ENCODE measurements at places on chromosomes 6 and 20.
A peak's percentile ranks its signal among the peaks of the same experiment; 100 is the strongest.

GRCh38 chr6:147941143-147941542 lies 401.5 kb upstream of the SASH1 start:
- no peak for DNase-seq

DNA sequence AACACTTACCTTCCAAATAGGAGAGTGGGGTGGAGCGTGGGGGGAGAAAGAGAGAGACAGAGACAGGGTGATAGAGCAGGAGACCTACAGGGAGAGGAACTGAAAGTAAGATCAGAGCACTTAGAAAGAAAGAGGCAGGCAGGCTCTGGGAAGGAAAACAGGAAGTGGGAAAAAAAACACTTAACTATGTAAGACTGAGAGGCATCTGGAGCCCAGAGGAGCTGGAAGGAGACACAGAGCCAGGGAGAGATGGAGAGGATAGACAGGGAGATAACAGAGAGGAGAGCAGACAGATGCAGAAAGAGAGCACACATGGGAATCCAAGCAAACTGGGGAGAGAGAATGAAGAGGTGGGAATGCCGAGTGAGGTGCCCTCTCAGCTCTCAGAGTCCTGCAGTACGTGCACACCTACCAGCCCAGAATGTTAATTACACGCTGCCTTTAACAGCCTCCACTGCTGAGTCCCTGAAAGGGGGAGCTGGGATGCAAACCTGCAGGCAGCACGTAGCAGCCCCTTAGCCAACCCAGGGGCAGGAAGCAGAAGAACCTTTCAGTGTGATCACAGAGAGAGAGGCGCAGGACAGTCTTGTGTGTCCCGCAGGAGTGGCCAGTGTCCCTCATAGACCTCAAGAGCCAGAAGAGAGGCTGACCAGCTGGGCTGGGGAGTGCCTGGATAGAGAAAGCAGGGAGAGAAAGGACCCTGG lies 132.7 kb upstream of the LRFN2 start:
- DNase-seq, result no peak

- no peak for DNase-seq
These were observed 23.6 kb downstream of the IL17A start for GRCh38 chr6:52209770-52210169.

- no peak for DNase-seq
These were observed 130.0 kb downstream of the AGPAT4 start for GRCh38 chr6:161143663-161144430.

- DNase-seq, result no peak
These were observed 208.7 kb downstream of the PRL start for GRCh38 chr6:22087960-22088706.

DNA sequence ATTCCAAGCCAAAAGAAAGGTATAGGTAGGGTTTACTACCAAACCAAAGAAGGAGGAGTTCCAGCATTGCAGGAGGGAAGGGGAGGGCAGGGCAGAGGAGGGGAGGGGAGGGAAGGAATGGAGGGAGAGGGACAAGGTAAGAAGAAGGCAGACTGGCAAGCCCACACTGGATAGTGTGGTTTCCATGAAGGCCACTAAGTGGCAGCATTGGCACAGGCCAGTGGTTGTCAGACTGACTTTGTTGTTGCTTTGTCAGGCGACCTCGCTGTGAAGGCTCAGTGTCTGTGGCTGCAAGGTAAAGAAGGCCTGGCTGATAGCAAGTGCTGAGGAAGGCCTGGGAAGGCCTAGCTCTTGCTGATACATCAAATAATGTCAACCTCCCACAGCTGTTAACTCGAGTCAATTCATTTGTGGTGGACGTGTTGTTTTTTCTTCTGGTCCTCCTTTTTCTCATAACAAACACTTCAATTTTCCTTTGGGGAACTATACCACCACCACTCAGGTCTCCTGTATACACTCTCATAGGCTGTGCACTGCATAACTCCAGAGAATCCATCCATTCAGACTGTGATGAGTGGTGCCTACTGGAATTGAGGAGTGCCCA lies 7.7 kb upstream of the ZNF334 start:
- peak; percentile 23 for DNase-seq

GRCh38 chr20:48821261-48821920 lies 6.4 kb downstream of the PREX1 start:
- no peak for DNase-seq

GRCh38 chr6:20835315-20836010 lies 301.2 kb downstream of the CDKAL1 start:
- no peak for DNase-seq

DNA sequence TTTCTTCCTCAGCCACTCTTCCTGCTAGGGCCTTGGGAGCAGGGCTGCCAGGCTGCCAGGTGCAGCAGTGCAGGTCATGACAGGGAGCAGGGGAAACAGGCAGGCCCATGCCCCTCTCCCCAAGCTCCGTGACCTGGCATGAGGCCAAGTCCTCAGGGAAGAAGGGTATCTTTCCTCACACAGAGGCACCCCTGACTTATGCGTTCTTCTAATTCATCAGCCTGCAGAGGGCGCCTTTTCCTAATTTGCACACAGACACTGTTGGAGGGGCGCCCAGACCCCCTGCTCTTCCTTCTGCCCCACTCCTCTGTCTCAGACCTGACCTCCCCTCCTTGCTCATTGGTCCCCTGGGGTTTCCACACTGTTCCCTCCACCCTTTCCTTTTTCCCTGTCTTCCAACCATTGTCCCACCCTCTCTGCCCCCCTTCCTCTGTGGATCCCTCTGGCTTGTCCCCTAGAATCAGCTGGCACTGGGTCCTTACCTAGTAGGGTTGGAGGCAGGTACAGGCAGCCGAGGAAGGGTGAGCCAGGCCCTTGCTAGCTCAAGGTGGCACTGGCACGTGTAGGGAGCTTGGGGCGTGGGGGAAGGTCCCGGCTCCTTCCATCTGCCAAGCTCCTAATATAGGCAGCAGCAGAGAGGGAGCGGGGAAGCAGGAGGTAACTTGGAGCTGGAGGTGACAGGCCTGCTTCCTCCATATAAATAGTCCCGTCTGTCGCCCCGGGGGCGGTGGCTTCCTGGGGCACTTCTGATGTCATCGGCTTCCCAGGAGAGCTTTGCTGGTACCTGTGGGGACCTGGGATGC lies 154.9 kb upstream of the MLN start:
- no peak for DNase-seq

DNA sequence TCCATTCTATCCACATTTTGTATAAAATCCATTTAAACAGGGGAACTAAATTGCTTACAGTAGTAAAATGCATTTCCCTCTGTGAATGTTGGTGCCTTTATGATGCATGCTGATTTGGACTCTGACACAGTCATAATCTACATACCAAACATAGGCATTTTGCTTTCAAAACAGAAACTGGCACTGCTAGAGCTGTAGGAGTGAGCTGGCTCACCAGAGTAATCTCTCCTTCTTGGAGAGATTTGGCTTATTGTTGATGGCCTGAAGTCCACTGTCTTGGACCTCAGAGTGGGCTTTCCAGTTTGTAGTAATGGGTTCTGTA lies 363.2 kb upstream of the FLRT3 start:
- DNase-seq, result no peak

DNA sequence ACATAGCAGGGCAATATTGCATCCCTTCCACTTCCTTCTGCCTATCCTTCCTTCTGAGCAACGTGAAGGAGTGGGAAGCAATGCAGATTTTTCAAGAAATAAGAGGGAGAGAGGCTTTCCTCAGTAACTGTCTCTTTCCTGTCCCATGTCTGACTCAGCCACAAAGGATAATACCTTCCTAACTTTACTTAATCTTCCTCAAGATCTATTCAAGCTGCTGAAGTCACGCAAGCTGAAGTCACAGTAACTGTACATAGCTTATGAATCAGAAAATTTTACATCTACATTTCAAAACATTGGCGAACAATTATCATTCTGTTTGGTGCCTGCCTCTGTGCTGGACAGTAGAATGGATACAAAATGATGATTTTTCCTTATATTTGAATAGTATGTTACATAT lies 86.4 kb upstream of the POU3F2 start:
- no peak for DNase-seq

DNA sequence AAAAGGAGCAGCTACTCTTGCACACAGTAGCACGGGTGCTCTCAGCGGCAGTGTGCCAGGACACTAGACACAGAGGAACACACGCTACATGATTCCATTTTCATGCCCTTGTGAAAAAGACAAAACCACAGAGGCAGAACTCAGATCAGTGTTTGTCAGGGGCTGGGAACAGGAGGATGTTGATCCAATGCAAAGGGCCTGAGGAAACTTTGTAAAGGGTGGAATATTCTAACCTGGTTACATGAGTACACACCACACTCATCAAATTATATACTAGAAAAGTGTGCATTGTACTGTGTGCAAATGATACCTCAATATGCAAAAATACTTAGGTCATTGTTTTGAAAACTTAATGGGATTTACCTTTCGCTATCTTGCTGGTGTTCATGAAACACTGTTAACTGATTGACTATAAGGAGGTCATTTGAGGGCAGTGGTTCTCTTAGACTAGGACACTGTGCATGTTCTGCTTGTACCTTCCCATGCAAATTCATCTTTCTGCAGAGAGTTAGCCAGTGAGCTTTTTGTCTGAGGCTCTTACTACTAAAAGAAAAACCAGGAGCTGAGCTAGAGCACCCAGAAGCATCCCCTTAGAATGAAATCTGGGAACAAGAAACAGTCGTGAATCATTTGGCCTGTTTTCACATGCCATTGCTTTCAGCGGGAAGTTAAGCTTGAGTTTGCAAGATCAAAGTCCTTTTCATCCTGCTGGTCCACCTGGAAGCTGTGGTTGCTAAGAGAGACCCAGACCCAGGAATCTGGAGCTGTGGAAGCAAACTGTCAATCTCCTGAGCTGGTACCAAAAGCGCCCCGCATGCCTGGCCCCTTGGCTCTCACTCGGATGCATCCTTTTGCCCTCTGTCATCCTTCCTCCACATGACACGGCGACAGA lies 204.8 kb downstream of the TTLL2 start:
- no peak for DNase-seq

- no peak for DNase-seq
These were observed 97.2 kb downstream of the KIF16B start for GRCh38 chr20:16476032-16476431.

DNA sequence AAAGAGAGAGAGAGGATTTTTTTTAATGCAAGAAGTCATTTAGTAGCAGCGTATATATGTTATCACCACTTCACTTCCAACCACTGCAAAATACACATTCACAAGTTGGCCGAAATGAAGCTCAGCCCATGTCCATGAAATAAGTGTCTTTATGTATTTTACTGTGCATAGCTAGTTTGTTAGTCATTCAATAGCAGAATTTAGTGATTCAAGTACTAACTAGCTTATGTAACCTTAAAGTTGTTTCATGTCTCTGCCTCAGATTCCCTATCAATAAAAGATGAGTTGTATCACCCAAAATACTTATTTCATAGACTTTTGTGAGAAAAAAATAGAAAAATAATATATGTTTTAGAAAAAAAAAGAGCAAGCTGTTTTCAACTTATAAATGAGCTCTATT lies 153.7 kb upstream of the PRDM1 start:
- no peak for DNase-seq

- no peak for DNase-seq
These were observed 30.3 kb upstream of the POPDC3 start for GRCh38 chr6:105209950-105210706.

DNA sequence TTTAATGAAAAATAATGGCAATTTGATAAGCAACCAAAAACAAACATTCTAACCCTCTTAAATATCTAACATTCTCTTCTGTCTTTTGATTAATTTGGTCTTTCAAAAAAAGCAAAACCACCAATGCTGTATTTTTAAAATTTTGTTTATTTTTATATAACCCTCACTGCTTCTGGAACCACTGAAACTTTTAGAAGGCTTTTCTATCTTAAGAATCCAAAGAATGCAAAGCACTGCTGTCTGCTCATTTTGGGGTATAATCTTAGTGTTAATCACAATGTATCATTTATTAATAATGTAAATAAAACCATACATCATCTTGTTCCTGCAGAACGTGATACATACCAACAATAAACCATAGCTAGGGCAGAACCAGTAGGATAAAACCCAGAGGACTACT lies 14.0 kb downstream of the STK38 start:
- DNase-seq, result no peak

DNA sequence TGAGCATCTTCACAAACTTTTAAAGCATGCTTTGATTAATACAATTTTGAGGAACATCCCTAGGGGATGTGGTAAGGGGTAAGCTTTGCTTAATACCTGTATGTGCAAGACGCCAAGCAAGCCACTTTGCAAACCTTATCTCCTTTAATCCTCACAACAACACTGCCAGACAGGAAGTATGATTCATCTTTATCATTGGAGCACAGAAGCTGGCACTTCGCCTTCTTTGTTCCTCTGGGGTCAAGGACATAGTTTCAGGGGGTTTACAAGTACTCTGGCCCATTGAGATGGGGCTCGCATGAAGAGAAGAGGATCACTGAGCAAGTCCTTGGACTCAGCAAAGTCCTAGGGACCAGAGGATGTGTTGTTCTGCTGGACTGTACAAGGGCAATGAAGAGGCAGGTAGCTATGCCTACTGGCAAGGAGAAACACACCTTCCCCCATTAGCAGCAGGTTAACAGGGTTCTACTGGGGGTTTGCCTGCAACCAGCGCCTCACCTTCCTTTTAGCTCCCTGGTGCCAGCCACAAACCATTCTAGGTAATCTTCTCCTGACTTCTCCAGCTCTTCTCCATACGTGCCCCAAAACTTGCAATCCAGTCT lies 8.8 kb downstream of the TMEM244 start:
- DNase-seq, result no peak

DNA sequence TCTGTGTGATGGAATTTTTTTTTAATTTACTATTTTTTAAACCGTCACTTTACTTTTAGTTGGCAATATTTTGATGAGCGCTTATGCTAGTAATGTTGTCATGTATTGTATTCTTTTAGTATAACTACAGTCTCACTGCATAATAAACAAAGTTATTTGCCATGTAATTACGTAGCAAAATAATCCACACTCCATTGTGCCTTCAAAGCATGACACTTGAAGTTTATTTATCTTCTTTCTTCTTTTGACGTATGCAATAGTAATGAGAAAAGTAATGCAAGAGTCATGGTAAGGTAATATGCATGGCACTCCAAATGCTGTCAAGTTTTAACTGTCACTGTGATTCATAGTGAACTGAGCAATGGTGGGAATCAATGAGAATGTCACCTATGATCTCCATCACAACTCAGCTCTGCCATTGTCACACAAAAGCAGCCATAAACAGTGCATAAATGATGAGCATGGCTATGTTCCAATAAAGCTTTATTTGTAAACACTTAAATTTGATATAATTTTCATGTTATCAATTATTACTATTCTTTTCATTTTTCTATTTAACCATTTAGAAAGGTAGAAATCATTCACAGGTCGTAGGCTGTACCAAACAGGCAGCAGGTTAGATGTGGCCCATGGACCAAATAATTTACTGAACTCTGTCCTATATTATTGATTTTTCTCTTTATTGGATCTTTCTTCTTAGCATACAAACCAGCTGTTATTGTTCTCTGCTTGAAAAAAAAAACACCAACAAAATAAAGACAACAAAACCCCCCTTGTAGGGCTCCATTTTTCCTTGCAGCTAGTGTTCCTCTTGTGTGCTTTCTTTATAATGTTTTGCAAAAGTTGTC lies 27.1 kb downstream of the RNF217 start:
- no peak for DNase-seq

- no peak for DNase-seq
These were observed 12.2 kb upstream of the ARMC2 start for GRCh38 chr6:108836061-108836460.

GRCh38 chr6:2534406-2535042 lies 216.2 kb downstream of the MYLK4 start:
- DNase-seq, result no peak

- DNase-seq, result no peak
These were observed 26.6 kb downstream of the RIN2 start for GRCh38 chr20:19784511-19785172.
